Inflammatory macrophage (primary cell): ENCODE measurements at places on chromosomes 1 and 21.

GRCh38 chr1:81598623-81599022 lies 202.1 kb upstream of the ADGRL2 start:
- DNase-seq = no peak

- no peak for DNase-seq
These were observed 238.5 kb upstream of the RAB4A start for GRCh38 chr1:229032375-229032774.

- DNase-seq = no peak
These were observed 139.8 kb downstream of the AK5 start for GRCh38 chr1:77421504-77422233.

- no peak for DNase-seq
These were observed 49.9 kb upstream of the LAPTM5 start for GRCh38 chr1:30807318-30808066.
